Activated B cell treated with CpG ODN at 0.5 μM for 24 hours (primary cell): ENCODE measurements at places on chromosomes 4 and X. TPM values are rescaled to one million over a fixed set of nuclear protein-coding genes. Genes with fewer than 3 reads are reported as not detected.

DNA sequence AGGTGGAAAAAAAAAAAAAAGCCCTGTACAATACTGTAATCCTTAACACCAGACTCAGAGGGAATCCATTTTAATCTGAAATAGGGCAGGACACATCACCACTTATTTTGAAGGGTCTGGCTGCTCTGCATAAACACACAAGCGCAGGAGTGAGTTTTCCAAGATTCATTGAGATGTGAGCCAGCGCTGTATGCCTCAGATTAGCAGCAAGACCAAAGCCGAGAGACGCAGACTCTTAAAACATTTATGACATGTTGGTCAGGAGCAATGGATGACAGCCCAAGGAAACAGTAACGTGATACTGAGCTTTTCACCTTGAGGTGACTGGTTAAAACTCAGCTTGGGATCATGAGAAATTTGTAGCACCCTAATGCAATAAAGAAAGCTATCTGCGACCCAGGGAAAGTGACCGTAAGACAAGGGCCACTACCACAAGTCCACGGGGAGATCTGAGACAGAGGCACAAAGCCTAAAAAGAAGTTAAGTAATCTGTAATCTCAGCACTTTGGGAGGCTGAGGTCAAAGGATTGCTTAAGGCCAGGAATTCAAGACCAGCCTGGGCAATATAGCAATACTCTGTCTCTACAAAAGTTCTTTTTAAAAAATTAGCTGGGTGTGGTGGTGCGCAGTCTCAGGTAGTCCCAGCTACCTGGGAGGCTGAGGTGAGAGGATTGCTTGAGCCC is 210.6 kb downstream of the COL25A1 start:
- H3K4me3 ChIP-seq: no peak overlapping the region
- H3K27ac ChIP-seq: no peak overlapping the region
- H3K4me1 ChIP-seq: no peaks in the 10 kb centered on the region
- DNase-seq: no peak
- H3K27me3 ChIP-seq: no peaks in the 10 kb centered on the region
- H3K36me3 ChIP-seq: no peaks in the 10 kb centered on the region

DNA sequence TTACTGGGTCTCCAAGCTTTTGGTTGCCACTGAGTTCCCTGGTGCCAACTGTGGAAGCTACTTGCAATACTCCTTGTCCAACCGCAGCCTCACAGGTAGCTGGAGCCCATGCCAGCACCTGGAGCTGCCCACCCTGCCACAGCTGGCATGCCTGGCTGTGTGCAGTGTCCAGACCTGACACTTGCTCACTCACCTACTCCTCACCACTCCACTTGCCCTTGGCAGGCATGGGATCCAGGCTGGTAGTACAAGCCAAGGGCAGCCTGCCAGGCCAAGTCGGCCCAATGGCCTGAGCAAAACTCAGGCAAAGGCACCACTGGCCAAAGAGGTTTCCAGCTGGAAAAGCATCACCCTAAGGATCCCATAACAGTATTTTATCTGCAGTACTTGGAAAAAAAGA is 246.3 kb downstream of the PDGFC start:
- H3K4me3 ChIP-seq: no peak overlapping the region
- H3K4me1 ChIP-seq: no peaks in the 10 kb centered on the region
- no peak overlapping the region for H3K27ac ChIP-seq

DNA sequence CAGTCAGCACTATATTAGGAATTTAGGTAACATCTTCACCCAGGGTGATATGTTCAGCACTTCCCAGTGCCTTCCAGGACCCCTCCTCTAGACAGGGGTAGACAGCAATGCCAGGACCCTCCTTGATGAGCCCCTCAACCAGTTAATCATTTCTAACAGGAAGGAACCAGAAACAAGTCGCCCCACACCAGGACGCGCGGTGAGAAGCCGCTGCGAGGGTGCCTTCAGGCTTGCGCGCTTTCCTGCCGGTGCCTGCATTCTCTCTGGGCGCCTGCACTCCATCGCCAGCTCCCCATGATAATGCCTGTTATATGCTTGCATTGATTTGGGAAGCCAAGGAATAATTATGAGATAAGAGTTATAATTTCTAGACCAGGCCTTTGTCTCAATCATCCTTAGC is 116.0 kb downstream of the ENPP6 start:
- H3K36me3 ChIP-seq: no peaks in the 10 kb centered on the region
- H3K27me3 ChIP-seq: peaks cover 13% of the 10 kb centered on the region
- H3K4me1 ChIP-seq: peaks cover 4% of the 10 kb centered on the region
- no peak overlapping the region for H3K4me3 ChIP-seq
- H3K27ac ChIP-seq: no peak overlapping the region
- no peak for DNase-seq

- no peaks in the 10 kb centered on the region for H3K36me3 ChIP-seq
- H3K4me3 ChIP-seq: no peak overlapping the region
- no peaks in the 10 kb centered on the region for H3K4me1 ChIP-seq
These were observed 379.5 kb upstream of the MAD2L1 start for GRCh38 chr4:120446051-120446567.

DNA sequence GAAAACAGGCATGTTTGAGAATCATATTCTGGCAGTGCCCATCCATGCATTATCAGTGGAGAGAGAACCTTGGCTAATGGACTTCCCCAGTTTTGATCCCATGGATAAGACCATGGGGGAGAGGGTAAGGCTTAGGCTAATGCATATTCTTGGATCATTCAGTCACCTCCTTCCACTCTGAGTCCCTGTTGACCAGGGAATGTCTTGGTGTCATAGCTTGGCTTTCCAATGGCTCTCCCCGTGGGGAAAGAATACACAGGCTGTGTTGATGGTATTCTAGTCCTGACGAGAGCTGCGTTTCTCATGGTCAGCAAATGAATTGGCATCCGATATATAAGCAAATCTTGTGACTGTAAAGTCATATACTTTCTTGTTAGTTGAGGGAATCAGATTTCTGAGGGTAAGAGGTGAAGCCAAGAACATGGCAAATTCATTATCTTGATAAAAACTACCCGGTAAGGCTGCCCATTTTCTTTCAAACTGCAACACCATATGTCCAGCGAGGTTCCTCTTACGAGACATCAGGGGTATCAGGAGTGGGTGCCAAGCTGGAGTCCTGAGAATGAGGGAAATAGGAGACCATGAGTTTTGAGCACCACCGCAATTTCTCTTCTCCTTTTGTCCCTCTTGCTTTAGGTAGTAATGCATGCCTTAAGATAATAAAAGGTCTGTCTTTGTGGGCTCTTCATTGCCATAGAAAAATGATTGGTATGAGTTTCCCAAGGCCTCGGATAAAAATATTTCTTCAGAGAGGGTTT is 18.0 kb downstream of the RHOH start:
- DNase-seq: no peak
- H3K4me3 ChIP-seq: peak overlapping the region; percentile 28
- H3K36me3 ChIP-seq: peaks cover 93% of the 10 kb centered on the region
- H3K27me3 ChIP-seq: no peaks in the 10 kb centered on the region
- peak overlapping the region; percentile 80 for H3K27ac ChIP-seq

DNA sequence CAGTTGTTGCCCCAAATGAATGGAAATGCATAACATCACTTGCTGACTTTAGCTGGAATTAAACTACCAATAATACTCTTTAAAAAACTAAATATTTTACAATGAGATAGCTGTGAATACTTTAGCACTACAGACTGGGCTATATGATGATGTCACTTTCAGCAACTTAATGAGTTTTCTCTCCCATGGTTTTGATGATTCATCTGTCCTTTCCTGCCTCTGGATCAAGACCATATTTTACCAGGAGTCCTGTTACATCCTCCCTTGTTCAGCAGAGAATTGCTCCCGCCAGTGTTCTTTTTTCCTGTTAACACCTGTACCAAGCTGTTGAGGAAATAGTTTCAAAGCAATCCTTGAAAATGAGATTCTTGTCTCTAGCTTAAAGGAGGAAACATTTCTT is 543.0 kb downstream of the SPRY1 start:
- H3K27ac ChIP-seq: no peak overlapping the region
- no peaks in the 10 kb centered on the region for H3K36me3 ChIP-seq
- DNase-seq: no peak
- no peaks in the 10 kb centered on the region for H3K27me3 ChIP-seq
- no peaks in the 10 kb centered on the region for H3K4me1 ChIP-seq

GRCh38 chr4:163167333-163167626 is 590 bp upstream of the NAF1 start:
- peak overlapping the region; percentile 91 for H3K4me3 ChIP-seq
- H3K36me3 ChIP-seq: peaks cover 25% of the 10 kb centered on the region
- peaks cover 27% of the 10 kb centered on the region for H3K4me1 ChIP-seq
- H3K27me3 ChIP-seq: no peaks in the 10 kb centered on the region
- peak overlapping the region; percentile 95 for H3K27ac ChIP-seq
- DNase-seq: no peak

GRCh38 chr4:145881576-145881975 is 57.0 kb downstream of the ZNF827 start:
- H3K4me3 ChIP-seq: peak overlapping the region; percentile 35
- peaks cover 32% of the 10 kb centered on the region for H3K4me1 ChIP-seq
- H3K27me3 ChIP-seq: no peaks in the 10 kb centered on the region
- peaks cover 53% of the 10 kb centered on the region for H3K36me3 ChIP-seq

DNA sequence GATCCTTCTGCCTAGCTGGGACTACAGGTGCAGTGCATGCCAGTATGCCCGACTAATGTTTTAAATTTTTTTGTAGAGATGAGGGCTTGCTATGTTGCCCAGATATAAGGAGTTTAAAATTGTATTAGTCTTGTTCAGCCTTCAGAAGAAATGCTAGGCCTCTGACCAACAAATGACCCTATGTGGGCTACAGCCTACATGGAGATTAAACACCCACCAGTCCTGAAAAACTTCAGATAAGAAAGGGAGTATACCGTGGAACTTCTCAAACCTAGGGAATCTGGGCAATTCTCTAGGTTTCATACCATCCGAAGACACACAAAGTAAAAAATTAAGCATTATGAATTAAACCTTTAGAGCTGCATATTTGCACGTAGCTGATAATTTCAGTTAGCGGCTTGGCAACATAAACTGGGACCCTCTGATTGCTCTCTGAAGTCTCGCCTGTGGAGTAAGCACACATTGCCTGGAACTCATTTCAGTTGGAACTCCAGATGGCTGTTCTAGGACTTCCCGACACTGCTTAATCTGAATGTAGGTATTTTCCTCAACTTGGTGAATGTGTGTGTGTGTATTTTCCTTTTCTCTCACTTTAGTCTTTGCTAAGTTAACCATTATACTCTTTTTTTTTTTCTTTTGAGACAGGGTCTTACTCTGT is 33.0 kb downstream of the MOB1B start:
- peaks cover 2% of the 10 kb centered on the region for H3K36me3 ChIP-seq
- DNase-seq: no peak
- no peak overlapping the region for H3K27ac ChIP-seq
- no peaks in the 10 kb centered on the region for H3K27me3 ChIP-seq
- no peak overlapping the region for H3K4me3 ChIP-seq

GRCh38 chr4:138707746-138708677 is 307.6 kb upstream of the NOCT start:
- no peak overlapping the region for H3K4me3 ChIP-seq
- DNase-seq: no peak
- H3K4me1 ChIP-seq: no peaks in the 10 kb centered on the region
- no peaks in the 10 kb centered on the region for H3K36me3 ChIP-seq

- peaks cover 9% of the 10 kb centered on the region for H3K4me1 ChIP-seq
- DNase-seq: no peak
These were observed 12.2 kb upstream of the MCF2 start for GRCh38 chrX:139720136-139720535.

DNA sequence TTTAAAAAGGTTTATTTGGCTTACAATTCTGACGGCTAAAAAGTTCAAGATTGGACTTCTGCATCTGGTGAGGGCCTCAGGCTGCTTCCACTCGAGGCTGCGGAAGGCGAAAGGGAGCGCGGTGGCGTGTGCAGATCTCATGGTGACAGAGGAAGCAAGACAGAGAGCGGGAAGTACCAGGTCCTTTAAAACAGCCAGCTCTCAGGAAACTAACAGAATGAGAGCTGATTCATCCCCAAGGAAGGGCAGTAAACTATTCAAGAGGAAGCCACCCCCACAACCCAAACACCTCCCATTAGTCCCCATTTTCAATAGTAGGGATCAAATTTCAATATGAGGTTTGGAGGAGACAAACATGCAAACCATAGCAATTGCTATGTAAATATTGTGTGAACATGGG is 2144.2 kb upstream of the AGA start:
- no peak overlapping the region for H3K4me3 ChIP-seq
- DNase-seq: no peak
- no peaks in the 10 kb centered on the region for H3K4me1 ChIP-seq
- no peaks in the 10 kb centered on the region for H3K36me3 ChIP-seq

HEPH gene
- not detected in 2 replicates for total RNA-seq

DNA sequence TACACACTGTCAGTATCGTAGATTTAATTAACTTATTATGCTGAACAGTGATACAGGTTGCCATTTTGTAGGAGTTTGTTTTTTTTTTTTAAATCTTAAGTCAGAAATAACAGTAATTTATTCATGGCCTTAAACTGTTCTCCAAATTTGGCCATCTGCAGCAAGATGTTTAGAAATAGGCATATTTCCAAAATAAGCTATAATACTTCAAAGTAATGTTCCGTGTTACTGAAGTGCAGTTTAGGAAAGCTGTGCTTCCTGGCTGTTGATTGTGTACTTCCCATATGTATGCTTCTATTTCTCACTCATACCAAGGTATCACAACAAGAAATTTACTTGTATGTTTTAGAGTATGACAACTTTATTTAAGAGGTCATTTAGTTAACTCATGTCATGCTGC is 28.9 kb downstream of the CPEB2 start:
- no peak overlapping the region for H3K4me3 ChIP-seq
- no peak for DNase-seq
- H3K27ac ChIP-seq: no peak overlapping the region

GRCh38 chr4:75542824-75543223 is 13.0 kb upstream of the ODAPH start:
- H3K4me3 ChIP-seq: no peak overlapping the region
- DNase-seq: no peak
- no peak overlapping the region for H3K27ac ChIP-seq
- no peaks in the 10 kb centered on the region for H3K4me1 ChIP-seq
- H3K36me3 ChIP-seq: peaks cover 29% of the 10 kb centered on the region

- peaks cover 29% of the 10 kb centered on the region for H3K36me3 ChIP-seq
- no peak overlapping the region for H3K4me3 ChIP-seq
- no peaks in the 10 kb centered on the region for H3K27me3 ChIP-seq
- no peak overlapping the region for H3K27ac ChIP-seq
- H3K4me1 ChIP-seq: peaks cover 10% of the 10 kb centered on the region
These were observed 67.4 kb downstream of the ZNF827 start for GRCh38 chr4:145871209-145871608.

TENM3 gene
- not detected in 2 replicates for total RNA-seq

DNA sequence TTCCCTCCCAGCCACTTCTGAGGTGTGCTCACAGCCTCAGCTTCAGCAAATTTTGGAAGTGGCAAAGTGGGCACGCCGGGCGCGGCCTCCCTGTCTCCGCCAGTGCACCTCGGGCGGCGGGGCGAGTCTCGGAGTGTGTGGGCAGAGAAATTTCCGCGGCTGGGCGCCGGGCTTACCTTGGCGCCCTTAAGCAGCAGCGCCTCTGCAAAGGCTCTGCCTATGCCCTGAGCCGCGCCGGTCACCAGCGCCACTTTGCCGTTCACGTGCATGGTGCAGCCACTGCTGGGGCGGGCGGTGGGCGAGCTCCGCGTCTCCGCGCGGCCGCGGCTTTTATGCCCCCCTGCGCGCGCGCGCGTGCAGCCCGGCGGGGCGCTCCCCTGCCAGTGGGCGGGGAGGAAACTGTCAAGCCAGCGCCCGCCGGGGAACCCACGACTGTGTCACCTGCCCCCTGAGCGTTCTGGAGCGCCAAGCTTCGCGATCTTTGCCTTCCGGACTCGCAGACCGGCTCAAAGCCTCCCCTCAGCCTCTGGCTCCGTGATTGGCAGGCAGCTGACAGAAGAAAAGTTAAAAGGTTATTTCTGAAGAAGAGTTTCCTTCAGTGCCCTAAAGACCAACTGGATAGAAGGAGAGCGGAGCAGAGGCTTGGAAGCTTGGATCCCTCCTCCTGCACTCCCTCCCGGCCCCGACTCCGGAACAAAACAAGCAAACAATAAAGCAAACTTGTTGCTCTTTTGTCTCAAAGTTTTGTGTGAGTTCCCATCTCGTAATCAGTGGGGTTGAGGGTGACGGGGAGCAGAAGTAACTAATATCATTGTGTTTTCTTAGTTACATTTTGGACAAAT is at the start of gene HPGD:
TSS of gene HPGD (minus strand) at position 306 of the 842 bp plus-strand sequence. CDS start at position 269, 37 bp downstream.
- H3K4me1 ChIP-seq: peaks cover 15% of the 10 kb centered on the region
- peaks cover 24% of the 10 kb centered on the region for H3K27me3 ChIP-seq
- DNase-seq: peak; percentile 22
